Left hindlimb (tissue), 1 donor: ENCODE measurements at places on chromosomes 7 and 10.

DNA sequence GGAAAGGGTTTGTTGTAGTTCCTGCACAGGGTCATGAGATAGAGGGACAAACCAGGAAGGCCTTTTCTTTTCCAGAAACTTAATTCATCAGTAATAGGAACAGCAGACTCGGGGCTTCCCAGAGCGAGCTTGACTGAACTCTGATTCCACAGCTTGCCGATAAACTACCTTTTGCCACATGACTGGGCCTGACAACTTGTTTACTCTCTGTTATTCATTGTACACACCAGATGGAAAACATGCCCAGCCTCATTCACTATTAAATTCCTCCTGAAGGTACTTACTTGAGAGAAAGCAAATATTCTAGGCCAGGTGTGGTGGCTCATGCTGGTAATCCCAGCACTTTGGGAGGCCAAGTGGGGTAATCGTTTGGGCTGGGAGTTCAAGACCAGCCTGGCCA is 77.1 kb upstream of the FGFR2 start:
- no peak for DNase-seq

- DNase-seq: no peak
Measured at GRCh38 chr7:40213291-40213690, 78.5 kb downstream of the SUGCT start.

DNA sequence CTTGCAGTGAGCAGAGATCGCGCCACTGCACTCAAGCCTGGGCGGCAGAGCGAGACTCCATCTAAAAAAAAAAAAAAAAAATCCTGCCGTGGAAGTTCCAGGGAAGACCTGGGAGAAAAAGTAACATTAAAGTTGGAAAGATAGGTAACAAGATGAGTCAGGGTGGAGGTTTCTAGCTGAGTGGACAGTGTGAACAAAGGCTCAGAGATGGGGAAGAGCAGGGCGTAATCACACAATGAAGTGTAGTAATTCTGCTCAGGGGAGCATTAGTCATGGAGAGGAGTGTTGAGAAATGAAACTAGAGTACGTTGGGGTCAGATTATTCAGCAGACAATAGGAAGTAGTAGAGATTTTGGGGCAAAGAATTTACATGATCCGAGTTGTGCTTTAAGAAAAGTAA is 21.6 kb upstream of the WASL start:
- DNase-seq: no peak

DNA sequence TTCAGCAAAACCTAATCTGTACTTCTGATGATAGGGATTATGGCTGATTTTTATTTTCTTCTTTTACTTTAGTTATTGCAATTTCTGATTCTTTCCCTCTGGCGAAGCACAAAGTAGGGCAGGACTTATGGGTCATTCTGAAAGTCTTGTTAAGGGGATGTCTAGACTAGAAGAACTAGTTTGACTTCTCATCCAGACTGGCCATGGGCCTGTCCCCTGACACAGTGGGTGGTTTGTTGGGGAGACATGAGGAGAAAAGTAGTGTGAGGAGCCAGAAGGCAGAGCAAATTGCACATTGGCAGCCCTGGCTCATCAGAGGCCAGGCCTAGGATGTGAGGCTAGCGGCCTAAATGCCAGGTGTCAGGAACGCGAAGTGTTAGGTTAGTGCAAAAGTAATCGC is 152.8 kb downstream of the RTKN2 start:
- DNase-seq: no peak

- DNase-seq: no peak
Measured at GRCh38 chr10:121411004-121411403, 187.2 kb downstream of the FGFR2 start.

DNA sequence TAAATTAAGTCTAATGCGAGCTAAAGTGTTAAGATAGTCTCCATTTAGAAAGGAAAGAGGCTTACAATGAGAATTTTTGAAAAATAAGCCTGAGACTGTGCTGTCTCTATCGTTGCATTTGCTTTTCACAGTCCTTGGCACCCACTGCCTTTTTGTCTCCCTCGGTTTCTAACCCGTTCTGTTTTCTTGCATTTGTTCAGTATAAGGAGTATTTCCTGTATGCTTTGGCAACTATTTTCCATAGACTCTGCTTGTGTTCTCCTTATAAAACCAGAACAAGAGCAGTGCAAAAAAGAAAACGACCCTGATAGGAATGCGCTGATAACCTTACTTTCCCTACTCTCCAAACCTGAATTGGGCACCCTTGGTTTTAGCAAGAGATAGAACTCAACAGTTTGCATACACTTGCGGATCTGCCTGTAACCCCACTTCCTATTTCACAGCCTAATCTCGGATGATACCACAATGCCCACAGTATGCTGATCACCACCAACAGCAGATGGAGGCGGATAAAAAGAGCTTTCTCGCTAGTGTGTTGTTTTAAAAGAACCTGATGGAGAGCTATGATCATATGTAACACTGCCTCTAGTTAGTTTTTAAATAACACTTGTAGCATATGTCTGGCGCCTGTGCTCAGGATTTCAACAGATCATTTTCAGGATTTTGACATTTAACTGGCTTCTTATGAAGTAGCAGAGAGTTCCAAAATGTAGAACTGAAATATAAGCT is 1.6 kb upstream of the ARHGAP12 start:
- DNase-seq: no peak

GRCh38 chr7:20158684-20159083 is 58.5 kb downstream of the MACC1 start:
- DNase-seq: no peak

- no peak for DNase-seq
Measured at GRCh38 chr10:3764626-3765112, 20.3 kb downstream of the KLF6 start.

DNA sequence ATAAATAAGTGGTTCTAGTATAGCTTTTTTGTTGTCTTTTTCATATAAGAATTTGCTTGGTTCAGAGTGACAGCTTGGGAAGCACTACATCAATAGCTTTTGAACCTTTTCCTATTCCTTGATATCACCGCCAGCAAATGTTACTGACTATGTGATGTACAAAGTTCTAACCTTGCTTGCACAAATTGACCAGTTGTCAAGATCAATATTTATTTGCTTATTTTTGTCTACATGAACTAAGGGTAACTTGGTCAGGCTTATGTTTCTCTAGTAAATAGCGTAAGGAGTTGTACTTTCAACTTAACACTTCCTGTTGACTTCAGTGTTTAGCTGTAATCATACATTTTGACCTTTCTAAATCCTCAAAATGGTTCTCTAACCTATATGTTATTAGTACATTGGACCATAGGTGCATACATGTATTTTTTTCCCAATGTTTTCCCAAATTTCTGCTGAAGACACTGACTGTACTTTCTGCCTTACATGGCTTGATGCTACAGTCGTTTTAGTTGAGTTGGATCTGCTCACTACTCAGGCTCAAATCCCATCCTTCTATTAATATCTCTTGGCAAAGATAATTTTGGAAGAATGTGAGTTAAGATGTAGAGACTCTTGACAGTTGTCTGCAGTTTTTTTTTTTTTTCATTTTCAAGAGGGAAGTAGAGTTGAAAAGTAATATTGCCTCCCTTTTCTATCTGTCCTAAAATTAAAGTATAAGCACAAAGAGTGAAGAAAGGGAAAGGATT is 239.1 kb upstream of the KAT6B start:
- DNase-seq: no peak

DNA sequence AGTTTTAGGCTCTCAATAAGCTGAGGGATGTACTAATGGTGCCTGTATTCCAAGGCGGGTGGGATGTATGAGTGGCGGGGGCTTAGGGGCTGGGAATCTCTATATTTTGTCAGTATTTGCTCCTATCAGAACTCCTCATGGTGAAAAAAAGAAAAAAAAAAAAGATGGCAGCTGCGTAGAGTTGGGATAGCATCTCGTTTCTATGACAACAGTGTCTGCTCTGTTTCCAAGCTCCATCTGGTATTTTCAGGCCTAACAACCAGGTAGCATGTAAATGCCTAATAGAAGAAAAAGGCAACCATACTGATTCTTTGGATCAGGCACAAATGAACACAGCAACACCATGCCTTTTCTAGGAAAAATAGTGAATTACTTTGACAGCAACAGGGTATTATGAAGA is 11.7 kb upstream of the CCDC172 start:
- no peak for DNase-seq

- DNase-seq: no peak
Measured at GRCh38 chr10:75228834-75229233, 6.9 kb downstream of the COMTD1 start.

DNA sequence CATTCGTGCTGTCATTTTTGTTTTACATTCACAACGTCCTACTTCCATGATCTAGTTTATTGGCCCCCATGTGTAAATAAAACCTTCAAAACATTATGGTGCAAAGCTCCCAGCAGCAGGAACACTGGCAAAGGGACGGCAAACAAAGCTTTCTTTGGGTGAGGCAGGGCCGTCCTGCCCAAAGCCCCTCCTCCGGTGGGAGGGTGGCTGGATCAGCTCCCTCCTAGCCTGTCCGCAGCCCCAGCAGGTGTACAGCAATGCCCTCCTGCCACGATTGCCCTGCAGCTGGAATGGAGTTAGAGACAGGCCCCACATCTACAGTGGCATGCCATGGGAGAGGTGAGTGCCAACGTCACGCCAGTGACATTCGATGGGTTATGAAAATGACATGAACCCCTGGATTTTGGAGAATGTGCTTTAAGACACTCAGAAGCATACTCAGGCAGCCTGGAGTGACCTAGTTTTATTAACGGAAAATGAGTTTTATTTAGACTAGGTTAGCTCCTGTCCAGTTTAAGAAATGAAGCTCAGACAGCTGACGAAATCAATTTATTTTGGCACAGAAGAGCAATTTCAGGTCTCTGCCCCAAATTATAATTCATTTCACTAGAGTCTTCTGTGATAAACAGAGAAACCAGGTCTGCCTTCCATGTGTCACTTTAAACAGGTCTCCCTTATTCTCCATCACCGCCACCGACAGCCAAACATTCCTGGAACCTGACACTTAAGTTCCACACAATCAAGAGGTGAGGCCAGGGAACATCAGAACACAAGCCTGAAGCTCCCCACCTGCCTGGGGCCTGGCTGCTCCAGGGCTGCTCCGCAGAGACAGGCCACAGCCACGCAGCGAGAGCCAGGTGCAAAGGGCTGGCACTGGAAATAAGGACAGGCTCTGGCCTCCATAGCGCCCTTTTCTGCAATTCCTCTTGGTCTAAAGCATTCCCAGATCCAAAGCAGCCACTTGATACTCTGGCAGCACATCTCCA is 50.1 kb downstream of the VOPP1 start:
- DNase-seq: no peak

GRCh38 chr7:140672382-140673062 is at the start of gene ADCK2:
Gene ADCK2, plus strand, starts transcription at chr7:140672945. Its CDS starts 386 bp downstream, at chr7:140673331.
- DNase-seq: peak; percentile 67

DNA sequence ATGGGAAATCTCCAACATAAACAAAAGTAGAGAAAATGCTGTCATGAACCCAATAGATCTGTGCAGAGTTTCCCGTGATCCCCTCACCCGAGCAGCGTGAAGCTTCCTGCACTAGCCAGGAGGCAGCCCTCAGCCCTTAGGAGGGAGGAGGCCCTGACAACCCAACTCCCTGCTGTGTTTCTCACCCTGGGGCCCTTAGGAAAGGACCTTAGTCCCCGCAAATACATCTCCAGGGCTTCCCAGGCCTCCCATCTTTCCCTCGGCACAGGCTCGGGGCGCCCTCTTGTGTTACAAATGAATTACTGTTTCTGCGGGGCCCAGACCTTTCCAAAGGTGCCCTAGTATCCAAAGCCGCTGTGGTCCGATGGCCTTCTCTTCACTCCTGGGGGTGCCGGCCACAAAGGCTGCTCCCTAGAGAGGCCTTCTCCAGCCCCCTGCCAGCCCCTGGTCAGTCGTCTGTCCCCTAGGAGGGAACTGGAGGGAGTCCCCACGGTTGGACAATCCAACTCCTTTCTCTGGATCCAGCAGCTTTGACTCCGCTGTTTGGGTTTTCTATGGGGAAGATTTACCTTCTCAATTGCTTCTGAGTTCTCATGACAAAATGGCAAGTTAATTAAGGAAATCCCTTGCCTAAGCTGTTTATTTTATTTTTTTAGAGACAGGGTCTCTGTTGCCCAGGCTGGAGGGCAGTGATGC is 49.9 kb upstream of the SH2B2 start:
- DNase-seq: peak; percentile 74

- peak; percentile 78 for DNase-seq
Measured at GRCh38 chr7:151131592-151132293, 35.8 kb downstream of the GBX1 start.

- no peak for DNase-seq
Measured at GRCh38 chr10:110492069-110492822, 5.5 kb upstream of the DUSP5 start.

- DNase-seq: no peak
Measured at GRCh38 chr7:4202954-4203353, 479.1 kb upstream of the FOXK1 start.

DNA sequence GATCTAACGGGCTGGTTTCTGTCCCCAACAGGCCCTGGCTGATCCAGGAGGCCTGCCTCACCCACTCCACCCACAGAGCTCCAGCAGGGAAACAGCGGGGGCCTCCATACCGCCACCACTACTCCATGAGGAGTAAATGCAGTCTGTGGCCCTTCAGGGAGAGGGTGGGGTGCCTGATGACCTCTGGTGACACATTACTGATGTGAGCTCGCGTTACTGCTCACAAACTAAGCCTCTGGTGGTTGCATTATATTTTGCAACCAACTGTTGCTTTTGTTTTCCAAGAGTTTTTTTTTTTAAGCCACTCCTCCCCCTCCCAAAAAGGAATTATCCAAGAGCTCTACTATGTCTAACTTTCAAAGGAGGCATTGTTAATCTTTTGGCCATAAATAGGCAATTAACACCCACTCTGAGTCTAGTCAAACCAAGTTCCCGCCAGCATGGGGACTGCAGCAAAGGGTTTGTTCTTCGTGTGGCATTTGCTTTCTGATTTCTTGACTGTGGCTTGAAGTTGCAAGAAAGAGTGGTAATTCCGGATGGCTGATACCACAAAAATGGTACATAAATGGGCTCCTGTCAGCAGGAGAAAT is 72.6 kb downstream of the FAM53B start:
- no peak for DNase-seq

DNA sequence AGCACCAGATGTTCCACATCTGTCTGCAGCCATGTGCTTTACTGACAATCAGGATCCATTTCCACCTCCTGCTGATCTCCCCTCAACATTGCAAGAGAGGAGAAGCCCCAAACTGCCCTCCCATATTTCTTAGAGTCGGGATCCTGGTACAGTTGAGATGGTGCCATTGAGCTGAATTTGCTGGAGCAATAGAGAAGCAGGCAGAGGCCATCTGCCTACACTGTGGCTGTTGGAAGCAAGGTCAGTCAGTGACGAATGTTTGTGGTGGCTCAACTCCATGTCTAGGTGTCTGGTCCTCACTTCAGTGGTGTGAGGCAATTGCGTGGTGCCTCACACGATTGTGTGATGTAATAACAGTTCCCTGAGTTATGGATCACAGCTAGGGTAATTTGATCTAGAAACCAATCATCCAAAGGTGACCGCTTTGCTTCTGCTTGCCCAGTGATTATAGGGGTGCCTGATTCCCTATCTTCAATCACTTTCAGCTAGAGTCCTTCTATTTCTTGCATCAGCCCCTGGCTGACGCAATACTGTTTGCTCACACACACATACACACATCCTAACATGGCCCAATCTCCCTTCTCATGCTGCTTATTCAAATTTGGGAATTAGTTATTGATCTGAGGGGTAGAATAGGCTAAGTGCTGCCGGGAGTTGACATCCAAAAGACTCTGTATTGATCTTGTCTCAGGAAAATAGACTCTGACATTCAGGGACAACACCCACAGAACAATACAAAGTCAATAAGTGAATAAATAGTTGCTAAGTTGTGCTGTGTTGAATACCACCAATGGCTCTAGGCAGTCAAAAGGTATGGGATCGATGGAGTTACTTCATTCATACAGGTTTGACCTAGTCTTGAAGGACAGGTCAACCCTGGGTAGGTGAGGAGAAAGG is 46.1 kb upstream of the SLC35B4 start:
- no peak for DNase-seq

- no peak for DNase-seq
Measured at GRCh38 chr7:11332186-11332864, 358.7 kb downstream of the PHF14 start.

- no peak for DNase-seq
Measured at GRCh38 chr10:102467971-102468438, 16.7 kb upstream of the C10orf95 start.
